ENCODE measurements at places on chromosomes 5 and 9.
A peak's percentile ranks its signal among the peaks of the same experiment; 100 is the strongest.

DNA sequence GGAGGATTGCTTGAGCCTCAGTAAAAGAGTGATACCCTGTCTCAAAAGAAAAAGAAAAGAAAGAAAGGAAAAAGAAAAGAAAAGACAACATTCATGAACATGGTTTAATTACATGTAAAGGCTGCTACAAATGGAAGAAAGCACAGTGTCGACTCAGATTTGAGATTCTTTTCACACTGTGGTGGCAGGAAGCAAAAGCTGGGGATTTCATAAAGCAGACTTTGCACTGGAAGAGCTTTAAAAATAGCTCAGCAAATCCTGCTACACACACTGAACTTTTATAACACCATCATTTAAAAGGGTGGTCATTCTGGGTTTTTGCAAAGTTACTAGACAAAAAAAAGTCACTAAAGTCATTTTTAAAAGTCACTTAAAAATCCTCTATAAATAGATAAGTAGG, 140.8 kb downstream of the CEMIP2 start:
- no peak for DNase-seq

- no peak for DNase-seq
Measured at GRCh38 chr9:137574192-137574591, 4.5 kb downstream of the DPH7 start.

- no peak for DNase-seq
Measured at GRCh38 chr5:171961117-171961516, 45.3 kb downstream of the FBXW11 start.

DNA sequence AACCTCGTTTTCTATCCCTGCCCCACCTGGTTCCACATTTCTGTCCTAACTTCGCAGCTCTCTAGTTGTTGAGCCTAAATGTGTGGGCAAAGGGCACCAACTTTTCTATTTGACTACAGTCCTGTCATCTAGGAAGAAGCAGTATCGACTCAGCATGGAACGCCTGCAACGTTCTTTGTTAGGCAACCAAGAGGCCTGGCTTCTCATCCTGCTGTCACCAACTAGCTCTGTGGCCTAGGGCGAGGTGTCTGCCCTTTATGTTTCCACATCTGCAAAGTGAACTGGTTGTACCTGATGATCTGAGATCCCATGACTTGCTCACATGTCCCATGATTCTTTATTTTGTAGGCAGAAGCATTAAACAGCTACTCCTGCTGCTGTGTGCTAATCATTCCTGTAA, 248.9 kb downstream of the ADAMTSL1 start:
- no peak for DNase-seq

GRCh38 chr9:6224393-6225154, 9.0 kb downstream of the IL33 start:
- DNase-seq = no peak

DNA sequence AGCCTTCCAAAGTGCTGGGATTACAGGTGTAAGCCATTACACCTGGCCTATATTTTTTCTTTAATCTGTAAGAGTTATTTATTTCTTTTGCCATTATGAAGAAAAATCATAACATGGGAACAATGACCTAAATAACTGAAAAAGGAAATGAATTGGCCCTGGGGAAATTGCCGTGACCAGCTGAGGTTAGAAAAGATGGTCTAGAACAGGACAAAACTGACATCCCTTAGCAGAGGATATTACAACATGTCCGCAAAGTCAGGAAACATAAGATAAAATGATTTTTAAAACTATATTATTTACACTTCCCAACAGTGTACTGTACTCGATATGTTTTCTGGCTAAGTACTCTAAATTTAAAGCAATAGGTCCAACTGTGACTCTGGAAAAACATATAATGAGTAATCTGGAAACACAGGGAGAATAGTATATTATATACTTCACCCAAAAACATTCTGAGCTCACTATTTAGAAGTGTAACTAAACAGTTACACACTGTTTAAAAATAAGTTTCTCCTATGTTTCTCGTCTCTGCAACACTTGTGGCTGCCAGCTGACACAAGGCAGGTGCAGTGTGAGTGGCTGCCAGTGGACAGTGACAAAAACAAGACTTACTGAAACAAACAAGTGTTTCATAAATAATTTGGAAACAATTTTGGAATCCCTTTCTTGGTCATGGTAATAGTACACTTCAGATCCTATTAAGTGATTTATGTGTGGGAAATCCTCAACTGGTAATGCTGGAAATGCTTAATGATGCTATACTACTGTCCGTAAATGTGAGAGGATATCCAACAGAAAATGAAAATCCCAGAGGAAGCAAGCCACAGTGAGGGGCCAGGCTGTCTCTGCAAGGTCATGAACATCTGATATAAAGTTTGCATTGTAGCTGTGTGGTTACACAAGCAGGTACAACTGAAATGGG, 69.1 kb downstream of the C9orf85 start:
- no peak for DNase-seq

DNA sequence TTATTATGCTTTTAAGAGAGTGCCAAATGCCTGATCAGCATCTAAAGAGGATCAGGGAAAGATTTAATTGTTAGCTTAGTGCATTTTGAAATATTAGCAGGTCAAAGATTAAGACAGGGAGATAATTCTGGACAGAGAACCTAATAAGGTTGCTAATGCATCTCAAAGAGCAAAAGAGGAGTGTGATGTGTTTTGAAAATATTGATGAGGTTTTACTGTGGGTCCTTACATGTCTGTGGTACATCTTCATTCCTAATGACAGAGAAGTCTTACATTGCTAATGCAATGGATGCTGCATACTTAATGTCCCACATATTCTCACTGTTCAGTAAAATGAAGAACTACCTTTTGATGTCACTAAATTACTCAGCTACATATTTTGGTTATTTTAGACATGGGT, 154.1 kb downstream of the TAF11L14 start:
- DNase-seq = no peak

GRCh38 chr9:106779796-106780195, 83.2 kb upstream of the ZNF462 start:
- no peak for DNase-seq

GRCh38 chr9:94533155-94533554, 21.7 kb upstream of the PCAT7 start:
- no peak for DNase-seq

DNA sequence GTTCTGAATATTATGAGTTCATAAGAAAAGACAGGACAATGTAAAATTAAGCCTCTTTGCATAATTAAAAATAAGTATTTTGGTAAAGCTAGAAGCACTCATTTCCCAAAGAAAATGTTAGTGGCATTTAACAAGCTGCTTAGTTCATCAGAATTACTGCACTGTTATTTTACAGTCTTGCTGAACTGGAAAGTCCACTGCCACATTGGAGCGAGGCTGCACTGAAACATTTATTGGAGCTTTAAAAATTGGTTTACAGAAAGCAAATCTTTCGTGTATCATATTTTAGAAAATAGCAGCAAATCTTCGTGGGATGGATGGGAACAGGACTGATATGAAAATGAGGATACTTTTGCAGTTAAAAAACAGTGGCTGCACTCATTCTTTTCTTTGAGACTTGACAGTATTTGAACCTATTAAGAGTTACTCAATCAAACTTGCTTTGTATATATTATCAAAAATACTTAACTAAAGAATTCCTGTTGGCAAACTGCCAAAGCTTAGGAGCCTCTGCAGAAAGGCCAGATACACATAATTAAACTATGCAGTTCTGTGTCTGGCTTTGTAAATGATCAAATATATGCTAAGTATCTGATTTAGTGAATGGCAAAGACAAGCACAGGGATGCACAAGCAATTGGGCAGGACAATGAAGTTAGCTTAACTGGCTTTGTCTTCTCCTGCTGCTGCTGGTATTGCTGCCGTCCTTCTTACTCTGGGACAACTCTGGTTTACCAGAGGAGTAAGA, 16.5 kb upstream of the FBXL7 start:
- DNase-seq = no peak

DNA sequence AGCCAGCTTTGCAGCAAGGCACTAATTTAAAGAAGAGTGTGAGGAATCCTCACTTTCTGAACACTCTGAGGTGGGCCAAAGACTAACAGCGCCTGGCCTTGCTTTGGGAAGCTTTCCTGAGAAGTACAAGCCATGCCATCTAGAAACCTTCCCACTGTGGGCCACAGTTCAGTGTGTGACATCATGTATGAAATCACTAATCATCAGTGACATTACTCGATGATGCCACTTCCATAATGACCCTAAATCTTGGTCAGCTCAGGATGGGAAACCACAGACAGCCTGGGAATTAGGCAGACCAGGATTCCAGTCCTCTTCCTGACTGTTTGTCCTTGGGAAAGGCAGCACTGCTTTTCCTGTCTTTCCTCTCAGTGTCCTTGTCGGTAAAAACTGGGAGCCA, 54.2 kb upstream of the HSPA9 start:
- no peak for DNase-seq

- peak; percentile 6 for DNase-seq
Measured at GRCh38 chr5:6786786-6787495, 73.7 kb downstream of the TENT4A start.

- no peak for DNase-seq
Measured at GRCh38 chr5:143412661-143413342, 9.3 kb upstream of the NR3C1 start.

- DNase-seq = no peak
Measured at GRCh38 chr5:53900677-53901076, 340.2 kb downstream of the NDUFS4 start.

DNA sequence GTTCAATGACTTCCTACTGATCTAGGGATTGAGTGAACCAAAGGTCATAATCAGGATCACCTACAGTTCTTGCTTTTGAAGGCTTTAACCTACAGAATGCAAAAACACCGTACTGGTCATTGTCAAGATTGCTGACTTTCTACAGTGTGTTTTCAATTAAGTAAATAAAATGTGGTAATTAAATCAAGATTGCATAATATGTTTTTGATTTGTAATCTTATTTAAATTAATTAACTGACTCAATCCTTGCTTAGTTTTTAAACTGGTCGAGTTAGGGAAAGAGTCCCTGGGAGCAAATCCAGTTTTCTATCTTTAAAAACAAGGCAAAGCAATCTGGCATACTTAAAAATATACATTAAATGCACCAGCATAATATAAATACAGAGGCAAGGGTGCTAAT, 125.9 kb downstream of the NFIB start:
- DNase-seq = no peak

- DNase-seq = no peak
Measured at GRCh38 chr5:107341376-107342084, 329.2 kb downstream of the EFNA5 start.

DNA sequence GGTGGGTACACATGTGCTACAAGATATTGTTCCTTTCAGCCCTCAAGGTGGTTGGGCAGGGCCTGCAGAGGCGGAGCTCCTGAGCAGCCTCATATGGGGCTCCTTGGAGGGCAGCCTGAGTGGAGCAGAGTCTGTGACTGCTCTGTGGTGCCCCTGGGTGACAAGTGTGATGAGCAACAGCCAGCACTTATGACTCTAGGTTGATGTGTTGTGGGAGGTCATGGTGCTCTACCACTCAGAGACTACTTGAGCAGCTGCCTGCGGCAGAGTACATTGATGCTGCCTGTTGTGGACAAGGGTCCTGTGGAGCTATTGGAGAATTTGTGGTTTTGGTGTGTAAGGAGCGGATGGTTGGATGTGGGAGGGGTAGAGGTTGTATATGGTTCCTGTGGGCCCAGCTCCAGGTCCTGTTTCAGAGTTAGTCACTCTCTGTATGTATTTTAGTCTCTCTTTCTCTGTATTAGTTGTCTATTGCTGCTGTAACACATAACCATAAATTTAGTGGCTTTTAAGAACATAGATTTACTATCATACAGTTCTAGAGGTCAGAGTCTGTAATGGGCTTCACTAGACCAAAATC, 141.3 kb downstream of the SREK1 start:
- DNase-seq = no peak

- DNase-seq = peak; percentile 30
Measured at GRCh38 chr9:70873506-70873905, 247.9 kb downstream of the TRPM3 start.

DNA sequence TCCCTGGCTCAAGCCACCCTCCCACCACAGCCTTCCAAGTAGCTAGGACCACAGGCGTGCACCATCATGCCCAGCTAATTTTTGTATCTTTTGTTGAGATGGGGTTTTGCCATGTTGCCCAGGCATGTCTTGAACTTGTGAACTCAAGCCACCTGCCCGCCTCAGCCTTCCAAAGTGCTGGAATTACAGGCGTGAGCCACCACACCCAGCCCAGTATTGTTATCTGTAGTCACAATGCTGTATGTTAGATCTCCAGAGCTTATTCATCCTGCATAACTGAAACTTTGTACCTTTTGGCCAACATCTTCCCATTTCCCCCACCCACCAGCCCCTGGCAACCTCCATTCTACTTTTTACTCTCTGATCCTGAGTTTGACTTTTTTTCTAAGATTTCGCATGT, 37.5 kb downstream of the CREBRF start:
- no peak for DNase-seq

DNA sequence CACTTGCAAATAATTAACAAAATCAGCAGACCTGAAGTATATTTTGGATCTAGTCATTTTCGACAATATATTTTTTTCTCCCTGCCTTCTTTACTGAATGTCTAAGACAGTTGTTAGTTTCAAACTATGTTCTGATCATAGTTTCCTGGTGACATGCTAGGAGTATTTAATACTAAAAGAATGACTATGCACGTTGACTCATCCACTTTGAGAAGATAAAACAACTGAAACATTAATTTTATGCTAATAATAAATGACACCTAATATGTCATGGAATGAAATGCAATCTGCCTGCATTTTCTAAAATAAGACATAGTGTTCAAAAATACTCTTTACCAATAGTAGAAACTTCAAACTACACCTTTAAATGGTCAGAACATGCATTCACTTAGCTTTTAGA, 2123.7 kb upstream of the C9orf72 start:
- DNase-seq = no peak

- no peak for DNase-seq
Measured at GRCh38 chr5:52807723-52808122, 20.0 kb downstream of the ITGA1 start.

Measured in HCEC 1CT (cell line).